Sigmoid colon (tissue), 7 donors: ENCODE measurements at places on chromosomes 3 and 15. TPM values are rescaled to one million over a fixed set of nuclear protein-coding genes. Genes with fewer than 3 reads are reported as not detected.

ATP8B4 gene
- total RNA-seq = 11.1 TPM

PLD1 gene
- total RNA-seq = 12.1 TPM

TTLL13 gene
- not detected for total RNA-seq

LAMB2 gene
- 612 TPM for total RNA-seq

CCDC191 gene
- 4.1 TPM for total RNA-seq

GUCA1C gene
- not detected for total RNA-seq

SENP7 gene
- 32.8 TPM for total RNA-seq

SLC24A5 gene
- 0.36 TPM for total RNA-seq

TMCO5A gene
- not detected for total RNA-seq

C3orf33 gene
- total RNA-seq = 3.6 TPM
